ENCODE measurements at places on chromosomes 5 and 9.

DNA sequence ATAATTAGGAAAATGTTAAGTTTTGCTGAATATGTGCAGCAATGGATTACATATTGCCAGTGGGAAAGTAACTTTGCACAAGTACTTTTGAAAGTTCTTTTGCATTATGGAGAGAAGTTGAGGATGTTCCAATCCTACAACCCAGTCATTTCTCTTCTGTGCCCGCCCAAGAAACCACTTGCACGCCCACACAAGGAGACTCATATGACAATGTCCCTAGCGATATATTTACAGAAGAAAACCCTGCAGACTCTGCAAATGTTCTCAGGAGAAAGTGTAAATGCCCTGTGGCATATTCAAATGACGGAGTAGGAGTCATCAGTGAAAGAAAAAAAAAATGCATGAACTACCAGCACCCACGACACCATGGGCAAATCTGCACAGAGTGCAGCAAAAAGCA is 356.5 kb downstream of the CTNND2 start:
- no peak for DNase-seq

GRCh38 chr5:96402500-96402899 is 30.5 kb downstream of the PCSK1 start:
- DNase-seq = no peak

- no peak for DNase-seq
Observed at GRCh38 chr9:94993160-94993820, 266.8 kb downstream of the AOPEP start.

DNA sequence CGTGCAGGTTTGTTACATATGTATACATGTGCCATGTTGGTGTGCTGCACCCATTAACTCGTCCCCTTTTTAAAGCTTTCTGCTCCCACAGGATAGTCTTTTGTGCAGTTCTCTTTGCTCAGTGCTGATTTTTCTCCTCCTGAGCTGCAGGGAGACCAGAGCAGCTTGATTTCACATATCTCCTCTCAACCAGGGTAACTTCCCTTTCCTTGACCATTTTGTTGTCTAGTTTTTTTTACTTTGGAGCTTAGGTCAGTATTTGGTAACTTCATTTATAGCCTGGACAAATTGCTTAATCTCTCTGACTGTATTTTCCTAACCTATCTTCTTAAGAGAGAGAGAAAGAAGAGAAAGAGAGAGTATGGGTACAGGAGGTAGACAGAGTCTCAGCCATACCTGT is 137.1 kb upstream of the ZNF366 start:
- no peak for DNase-seq

DNA sequence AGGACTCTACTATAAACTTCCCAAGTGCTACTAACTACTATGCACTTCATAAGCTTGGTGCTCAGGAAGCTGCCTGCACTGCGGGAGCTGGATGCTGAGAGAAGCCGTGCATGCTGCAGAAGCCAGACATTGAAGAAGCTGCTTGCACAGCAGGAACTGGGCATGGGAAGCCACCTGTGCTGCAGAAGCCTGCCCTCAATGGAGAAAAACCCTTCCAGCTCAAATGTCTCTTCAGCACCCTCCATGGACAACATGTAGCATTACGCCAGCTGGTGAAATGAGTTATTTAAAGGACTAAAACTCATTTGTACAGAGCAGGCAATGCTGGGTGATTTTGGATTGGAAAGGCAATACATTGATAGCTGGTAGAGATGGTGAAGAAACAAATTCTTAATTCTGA is 247.2 kb downstream of the KIF4B start:
- DNase-seq = no peak

DNA sequence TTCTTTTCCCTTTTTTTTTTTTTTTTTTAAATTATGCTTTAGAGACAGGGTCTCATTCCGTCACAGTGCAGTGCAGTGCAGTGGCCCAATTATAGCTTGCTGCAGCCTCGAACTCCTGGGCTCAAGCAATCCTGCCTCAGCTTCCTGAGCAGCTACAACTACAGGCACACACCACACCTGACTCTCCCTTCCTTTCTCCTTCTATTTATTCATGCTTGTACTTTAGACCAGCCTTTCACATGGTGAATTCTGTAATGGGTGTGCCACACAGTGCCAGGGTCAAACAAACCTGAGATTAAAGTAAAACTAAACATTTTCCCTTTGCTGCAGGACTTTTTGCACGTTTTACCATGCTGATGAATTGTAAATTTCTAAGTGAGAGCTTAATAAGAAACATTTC is 8.0 kb downstream of the SH3RF2 start:
- no peak for DNase-seq

DNA sequence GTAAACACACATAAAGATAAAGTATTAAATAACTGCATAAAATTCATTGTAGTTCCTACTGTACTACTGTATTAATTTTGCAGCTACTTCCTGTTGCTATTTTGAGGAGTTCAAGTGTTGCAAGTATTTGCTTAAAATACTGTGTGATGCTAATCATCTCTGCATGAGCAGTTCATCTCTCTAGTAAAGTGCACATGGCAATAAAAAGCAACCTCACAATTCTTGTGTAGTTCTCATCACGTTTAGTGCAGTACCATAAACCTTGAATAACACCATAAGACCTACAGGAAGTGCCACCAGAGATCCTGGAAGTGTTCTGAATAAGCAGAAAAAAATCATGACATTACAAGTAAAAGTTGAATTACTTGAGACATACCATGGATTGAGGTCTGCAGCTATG is 34.6 kb downstream of the CPLANE1 start:
- no peak for DNase-seq

All from GM04504 (cell line).